ENCODE measurements at places on chromosomes 7 and 10.

GRCh38 chr7:55140221-55140940 is 121.6 kb downstream of the EGFR start:
- no peak for DNase-seq

DNA sequence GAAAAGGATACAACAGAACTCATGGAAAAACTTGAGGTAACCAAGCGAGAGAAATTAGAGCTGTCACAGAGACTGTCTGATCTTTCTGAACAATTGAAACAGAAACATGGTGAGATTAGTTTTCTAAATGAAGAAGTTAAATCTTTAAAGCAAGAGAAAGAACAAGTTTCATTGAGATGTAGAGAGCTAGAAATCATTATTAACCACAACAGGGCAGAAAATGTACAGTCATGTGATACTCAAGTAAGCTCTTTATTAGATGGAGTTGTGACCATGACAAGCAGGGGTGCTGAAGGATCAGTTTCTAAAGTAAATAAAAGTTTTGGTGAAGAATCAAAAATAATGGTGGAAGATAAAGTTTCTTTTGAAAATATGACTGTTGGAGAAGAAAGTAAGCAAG is 62.1 kb downstream of the AKAP9 start:
- DNase-seq, result no peak

DNA sequence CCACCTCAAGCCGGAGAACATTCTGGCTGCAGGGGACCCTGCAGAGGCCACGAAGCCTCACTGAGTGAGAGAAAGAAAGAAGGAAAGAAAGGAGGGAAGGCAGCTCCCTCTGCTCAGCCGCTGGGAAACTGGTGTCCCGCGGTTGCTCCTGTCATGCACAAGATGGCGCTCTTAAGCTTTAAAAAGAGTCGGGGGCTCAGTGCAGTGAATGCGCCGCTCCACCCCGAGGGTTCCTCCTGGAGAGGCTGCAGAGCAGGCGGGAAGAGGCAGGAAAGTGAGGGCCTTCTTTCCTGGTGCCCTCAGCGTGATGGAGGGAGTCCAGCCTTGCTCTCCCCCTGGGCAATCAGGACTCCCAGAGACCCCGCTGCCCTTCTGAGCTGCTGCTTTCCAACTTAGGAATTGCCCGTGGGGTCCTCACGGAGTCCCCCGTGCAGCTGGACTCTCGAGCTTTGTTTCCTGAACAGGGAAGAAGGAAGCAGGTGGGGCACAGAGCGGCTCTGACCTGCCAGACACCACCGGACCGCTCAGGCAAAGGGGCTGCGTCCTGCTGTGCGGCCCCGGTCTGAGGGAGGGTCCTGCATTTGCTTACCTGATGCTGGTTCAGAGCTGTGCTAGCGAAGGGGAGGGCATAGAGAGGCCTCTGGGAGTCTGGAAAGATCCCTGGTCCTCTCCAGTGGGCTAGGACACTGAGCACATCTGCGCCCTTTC is 141.9 kb upstream of the MKI67 start:
- DNase-seq, result no peak

DNA sequence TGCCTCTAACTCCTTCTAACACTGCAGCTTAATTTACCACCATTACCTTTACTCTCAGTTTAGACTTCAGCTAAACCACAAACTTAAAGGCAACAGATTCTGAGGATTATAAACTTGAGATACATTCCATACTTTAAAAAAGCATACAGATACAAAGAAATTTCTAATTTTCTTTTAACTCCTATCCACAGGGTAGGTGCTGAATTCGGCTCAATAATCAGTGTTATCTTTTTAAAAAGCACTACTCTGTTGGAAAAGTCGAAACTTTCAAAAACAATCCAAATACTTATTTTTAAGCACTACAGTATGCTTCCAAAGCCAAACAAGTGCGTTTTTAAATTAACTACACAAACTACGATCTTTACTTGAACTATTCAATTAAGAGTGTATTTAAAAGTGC is 1.0 kb downstream of the SMNDC1 start:
- no peak for DNase-seq

DNA sequence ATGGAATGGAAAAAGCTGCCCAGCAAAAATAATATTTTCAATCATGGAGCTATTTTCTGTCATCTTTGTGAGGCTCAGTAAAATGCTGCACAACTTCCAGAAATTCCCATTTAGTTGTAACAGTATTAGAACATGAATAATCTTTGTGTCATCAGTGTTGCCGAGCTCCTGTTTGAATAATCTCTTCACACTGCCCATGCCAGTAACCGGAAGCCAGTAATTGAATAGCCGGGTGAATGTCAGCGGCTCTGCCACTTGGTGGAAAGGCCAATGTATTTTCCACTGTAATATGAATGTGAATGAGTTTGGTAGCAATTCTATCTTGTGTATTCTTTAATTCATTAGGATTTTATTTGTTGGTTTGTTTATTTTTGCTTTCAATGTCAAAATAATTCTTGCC is 172.5 kb upstream of the INSYN2A start:
- DNase-seq, result no peak

- DNase-seq, result no peak
These were observed 57.6 kb downstream of the BRI3 start for GRCh38 chr7:98339043-98339442.

DNA sequence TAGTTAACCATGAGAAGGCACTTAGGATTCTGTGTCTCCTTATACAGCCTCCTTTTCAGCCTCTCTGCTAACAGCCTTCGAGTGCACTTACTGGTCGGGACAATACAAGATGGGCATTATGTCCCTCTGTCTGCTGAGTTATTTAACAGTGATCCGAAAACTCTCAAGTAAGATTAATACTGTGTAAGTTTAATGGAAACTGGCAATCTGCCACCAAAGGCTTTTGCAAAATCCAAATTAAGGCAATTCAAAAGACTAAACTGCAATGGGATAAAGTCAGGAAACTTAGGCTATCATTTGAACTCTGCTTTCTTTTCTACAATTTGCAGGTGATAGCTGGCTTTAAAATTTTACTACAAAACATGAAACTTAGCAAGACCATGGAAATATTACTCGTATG is 477.8 kb downstream of the TFEC start:
- no peak for DNase-seq

- peak; percentile 67 for DNase-seq
These were observed 39.1 kb downstream of the VOPP1 start for GRCh38 chr7:55533050-55533728.

DNA sequence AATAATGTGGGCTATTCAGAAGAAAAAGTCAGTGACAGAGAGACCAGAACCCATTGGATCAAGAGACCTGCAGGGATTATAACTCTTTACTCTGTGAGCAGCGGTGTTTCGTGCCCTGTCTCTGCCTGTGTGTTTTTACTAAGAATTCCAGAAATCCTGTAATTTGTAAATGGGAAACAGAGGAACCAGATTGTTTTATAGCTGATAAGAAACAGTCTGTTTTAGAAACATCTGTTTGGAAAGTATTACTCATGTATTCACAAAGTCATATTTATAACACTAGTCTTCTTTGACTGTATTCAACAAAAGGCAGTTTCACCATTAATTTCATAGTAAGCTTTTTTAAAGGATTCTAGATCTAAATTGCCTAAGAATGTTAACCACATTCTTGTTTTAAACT is 30.0 kb upstream of the VDAC2 start:
- DNase-seq, result no peak

DNA sequence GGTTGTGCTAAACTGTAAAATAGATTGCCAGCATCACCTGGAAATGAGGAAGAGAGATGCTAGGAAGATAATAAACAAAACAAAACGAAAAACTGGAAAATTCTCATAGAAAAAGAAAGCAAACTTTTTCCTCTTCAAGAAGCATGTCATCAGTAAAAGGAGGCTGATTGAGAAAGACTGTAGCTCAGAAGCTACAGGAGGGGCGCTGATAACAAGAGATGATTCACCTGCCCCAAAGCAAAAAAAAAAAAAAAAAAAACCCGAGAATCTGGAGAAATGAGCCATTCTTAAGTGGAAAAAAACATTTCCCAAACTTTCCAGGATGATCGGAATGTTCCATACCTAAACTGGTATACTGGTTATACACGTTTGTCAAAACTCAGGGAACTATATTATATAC is 130.5 kb upstream of the C1QL3 start:
- no peak for DNase-seq

DNA sequence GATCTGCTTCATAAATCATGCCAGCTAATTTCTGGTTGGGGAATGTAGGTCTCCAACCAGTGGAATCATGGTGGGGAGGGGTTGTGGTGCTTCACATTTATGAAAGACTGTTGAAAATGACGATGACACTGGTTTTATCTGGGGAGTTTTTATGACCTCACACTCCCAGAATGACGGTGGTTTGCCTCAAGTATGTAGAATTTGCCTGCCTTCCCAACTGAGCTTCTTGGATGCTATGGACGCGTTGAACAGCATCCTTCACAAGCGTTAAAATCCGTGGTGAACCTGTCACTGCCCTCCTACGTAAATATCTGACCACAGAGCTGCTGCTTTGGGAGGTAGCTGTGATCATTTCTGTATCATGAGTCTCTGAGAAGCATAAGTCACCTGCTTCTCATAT is 3.3 kb downstream of the INSYN2A start:
- DNase-seq, result no peak

DNA sequence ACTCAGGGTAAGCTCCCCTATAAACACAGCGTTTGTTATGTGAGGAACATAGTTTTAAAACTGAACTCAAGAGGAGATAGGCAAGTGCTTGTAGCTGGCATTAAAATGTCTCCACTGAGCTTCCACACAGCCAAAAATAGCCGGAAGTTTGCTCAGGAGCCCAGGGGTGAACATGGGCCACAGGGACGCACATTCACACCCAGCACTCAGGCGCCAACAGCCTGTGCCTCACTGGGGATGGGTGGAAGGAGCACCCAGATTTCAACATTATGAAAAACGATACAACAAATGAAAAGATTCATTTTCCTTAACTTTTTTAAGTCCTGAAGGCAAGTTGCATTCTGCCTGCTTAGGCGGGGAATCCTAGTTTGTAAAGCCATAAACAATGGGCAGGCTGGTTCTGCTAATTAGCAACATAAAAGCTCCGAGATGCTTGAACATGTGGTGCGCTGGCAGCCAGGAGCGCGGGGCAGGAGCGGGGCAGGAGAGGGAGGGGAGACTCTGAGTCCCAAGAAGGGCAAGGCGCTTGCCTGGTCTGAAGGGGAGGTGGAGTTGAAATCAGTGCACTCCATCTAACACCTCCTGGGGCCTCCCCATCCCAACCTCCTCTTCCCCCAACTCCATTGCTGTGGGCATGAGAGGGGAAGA is 235.9 kb downstream of the COBL start:
- DNase-seq, result no peak

DNA sequence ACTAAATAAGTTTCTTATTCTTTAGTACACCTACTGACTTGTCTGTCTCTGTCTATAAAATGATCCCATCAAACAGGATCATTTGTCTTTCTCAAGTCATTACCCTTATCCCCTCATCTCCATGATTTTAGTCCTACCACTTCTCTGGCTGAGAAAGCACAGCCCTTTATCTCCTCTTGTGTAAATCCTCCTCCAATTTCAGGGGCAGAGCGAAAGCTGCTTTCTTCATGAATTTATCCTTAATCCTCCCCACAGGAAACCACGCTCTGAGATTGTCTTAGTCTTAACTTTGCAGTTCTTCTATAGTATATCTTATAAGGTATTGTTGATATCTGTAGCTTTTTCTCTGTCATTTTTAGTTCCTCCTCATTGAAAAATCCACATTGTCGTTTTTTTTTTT is 239.7 kb upstream of the PLXDC2 start:
- no peak for DNase-seq

DNA sequence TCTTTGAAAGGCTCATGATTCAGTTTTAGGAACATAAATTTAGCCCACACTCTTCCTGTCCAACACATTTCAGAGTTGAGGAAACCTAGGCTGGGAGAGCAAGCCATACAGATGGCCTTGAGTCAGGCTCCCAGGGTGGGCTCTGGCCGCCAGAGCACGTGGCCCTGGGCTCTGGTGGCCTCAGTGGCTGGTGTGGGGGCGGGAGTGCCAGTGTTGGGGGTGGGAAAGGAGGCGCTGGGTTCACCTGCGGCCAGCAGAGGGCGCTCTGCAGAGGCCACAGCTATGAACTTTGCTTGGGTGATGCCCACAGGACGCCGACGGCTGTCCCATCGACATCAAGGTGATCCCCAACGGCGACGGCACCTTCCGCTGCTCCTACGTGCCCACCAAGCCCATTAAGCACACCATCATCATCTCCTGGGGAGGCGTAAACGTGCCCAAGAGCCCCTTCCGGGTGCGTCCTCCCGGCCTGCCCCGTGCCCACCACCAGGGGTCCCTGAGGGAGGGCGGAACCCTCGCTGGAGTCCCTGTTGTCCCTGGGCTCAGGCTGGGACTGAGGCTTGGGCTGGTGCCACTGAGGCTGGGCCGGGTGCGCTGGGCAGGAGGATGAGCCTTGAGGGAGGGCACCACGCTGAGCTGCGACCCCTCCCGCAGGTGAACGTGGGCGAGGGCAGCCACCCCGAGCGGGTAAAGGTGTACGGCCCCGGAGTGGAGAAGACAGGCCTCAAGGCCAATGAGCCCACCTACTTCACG is 11.9 kb downstream of the FLNC start:
- DNase-seq, result peak; percentile 36

Measured in stimulated activated CD8-positive, alpha-beta memory T cell treated with anti-CD3 and anti-CD28 coated beads, Interleukin-7, amount 100 ng/mL, for 4 hours (primary cell).